Activated CD8-positive, alpha-beta T cell treated with anti-CD3 and anti-CD28 coated beads, Interleukin-2, amount 10 ng/mL, durations not matched to agents 7 days and 5 days (primary cell): ENCODE measurements at places on chromosomes 3 and 15.

GRCh38 chr15:40878785-40879184 lies 4.8 kb upstream of the RHOV start:
- peaks cover 16% of the 10 kb centered on the region for H3K4me1 ChIP-seq
- no peak overlapping the region for H3K4me3 ChIP-seq
- no peaks in the 10 kb centered on the region for H3K36me3 ChIP-seq
- H3K27ac ChIP-seq = no peak overlapping the region

- DNase-seq = no peak
- H3K27me3 ChIP-seq = no peaks in the 10 kb centered on the region
- H3K27ac ChIP-seq = no peak overlapping the region
- no peak overlapping the region for H3K4me3 ChIP-seq
- peaks cover 19% of the 10 kb centered on the region for H3K4me1 ChIP-seq
Observed at GRCh38 chr3:119305286-119305685, 11.1 kb downstream of the ARHGAP31 start.

GRCh38 chr3:29440413-29441305 lies 159.8 kb downstream of the RBMS3 start:
- H3K4me1 ChIP-seq = peaks cover 3% of the 10 kb centered on the region
- no peak for DNase-seq
- no peak overlapping the region for H3K4me3 ChIP-seq
- no peak overlapping the region for H3K27ac ChIP-seq

- H3K36me3 ChIP-seq = no peaks in the 10 kb centered on the region
- no peaks in the 10 kb centered on the region for H3K27me3 ChIP-seq
- H3K4me1 ChIP-seq = no peaks in the 10 kb centered on the region
- H3K27ac ChIP-seq = no peak overlapping the region
- no peak overlapping the region for H3K4me3 ChIP-seq
Observed at GRCh38 chr3:77939726-77940125, 899.8 kb downstream of the ROBO2 start.

- no peaks in the 10 kb centered on the region for H3K36me3 ChIP-seq
- H3K4me1 ChIP-seq = no peaks in the 10 kb centered on the region
Observed at GRCh38 chr3:29070959-29071634, 209.8 kb upstream of the RBMS3 start.

DNA sequence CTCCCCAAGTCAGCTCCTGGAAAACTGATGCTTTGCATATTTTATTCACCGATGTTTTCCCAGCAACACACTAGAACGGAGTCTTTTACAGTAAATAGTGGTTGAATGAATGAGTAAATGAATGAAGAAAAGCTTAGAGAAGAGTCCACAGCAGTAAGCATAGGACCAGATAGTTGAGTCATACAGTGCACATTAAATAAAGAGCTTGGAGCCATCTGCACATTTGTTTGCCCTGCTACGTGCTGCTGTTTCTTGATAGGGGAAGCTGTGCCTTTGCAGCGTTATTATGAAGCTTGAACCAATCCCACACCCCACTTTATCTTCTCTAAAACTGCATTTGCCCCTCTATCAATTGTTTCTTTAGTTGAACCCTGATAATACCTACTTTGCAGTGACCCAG lies 1.2 kb downstream of the FAM98B start:
- peaks cover 33% of the 10 kb centered on the region for H3K4me1 ChIP-seq
- no peak for DNase-seq
- peak overlapping the region; percentile 92 for H3K27ac ChIP-seq
- H3K36me3 ChIP-seq = no peaks in the 10 kb centered on the region

DNA sequence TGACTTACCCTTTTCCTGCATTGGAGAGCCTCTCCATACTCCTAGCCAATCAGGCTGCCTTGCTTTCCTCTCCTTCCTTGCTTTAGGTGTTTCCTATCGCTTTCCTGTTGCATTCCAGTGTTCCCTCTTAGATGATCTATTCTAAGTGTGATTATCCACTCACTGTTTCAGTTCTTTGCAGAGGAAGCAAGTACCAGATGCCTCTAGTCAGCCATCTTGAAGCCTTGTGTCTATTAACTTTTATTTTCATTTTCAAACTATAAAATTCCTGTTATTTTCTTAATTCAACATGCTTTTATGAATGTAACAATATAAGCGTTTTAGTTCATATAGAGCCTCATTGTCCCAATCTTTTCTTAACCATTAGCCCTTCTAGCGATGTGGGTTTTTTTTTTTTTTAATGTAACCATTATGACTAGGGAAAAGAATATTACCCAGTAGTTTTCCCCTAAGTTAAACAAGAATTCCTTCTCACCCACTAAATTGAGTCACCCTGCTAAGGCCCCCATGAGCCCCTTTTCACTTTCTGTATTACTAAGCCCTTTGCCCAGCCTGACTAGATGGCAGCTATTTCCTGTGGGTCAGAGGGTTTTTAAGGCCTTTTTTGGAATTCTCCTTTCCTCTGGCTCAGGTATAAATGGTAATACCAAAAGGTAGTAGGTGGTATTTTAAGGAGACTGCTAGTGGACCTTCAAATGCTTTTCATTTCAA lies 229.4 kb upstream of the CTNNB1 start:
- peaks cover 5% of the 10 kb centered on the region for H3K27me3 ChIP-seq
- no peak overlapping the region for H3K4me3 ChIP-seq
- no peak for DNase-seq
- no peak overlapping the region for H3K27ac ChIP-seq
- H3K4me1 ChIP-seq = peaks cover 48% of the 10 kb centered on the region
- no peaks in the 10 kb centered on the region for H3K36me3 ChIP-seq

GRCh38 chr15:85030301-85030929 lies 48.8 kb downstream of the PDE8A start:
- H3K36me3 ChIP-seq = no peaks in the 10 kb centered on the region
- H3K27me3 ChIP-seq = no peaks in the 10 kb centered on the region
- H3K4me1 ChIP-seq = peaks cover 52% of the 10 kb centered on the region
- no peak for DNase-seq
- peak overlapping the region; percentile 43 for H3K27ac ChIP-seq
- no peak overlapping the region for H3K4me3 ChIP-seq

GRCh38 chr3:183491923-183492848 lies 63.3 kb downstream of the KLHL6 start:
- DNase-seq = no peak
- H3K27ac ChIP-seq = no peak overlapping the region
- no peak overlapping the region for H3K4me3 ChIP-seq
- peaks cover 3% of the 10 kb centered on the region for H3K4me1 ChIP-seq

- no peak overlapping the region for H3K4me3 ChIP-seq
- DNase-seq = no peak
- H3K36me3 ChIP-seq = no peaks in the 10 kb centered on the region
- H3K4me1 ChIP-seq = no peaks in the 10 kb centered on the region
- H3K27ac ChIP-seq = no peak overlapping the region
Observed at GRCh38 chr3:148079370-148079769, 618.3 kb upstream of the AGTR1 start.

GRCh38 chr3:134214239-134214638 lies 36.4 kb downstream of the RYK start:
- no peak overlapping the region for H3K4me3 ChIP-seq
- no peak overlapping the region for H3K27ac ChIP-seq
- no peaks in the 10 kb centered on the region for H3K27me3 ChIP-seq
- no peaks in the 10 kb centered on the region for H3K36me3 ChIP-seq
- peaks cover 10% of the 10 kb centered on the region for H3K4me1 ChIP-seq
- no peak for DNase-seq

GRCh38 chr15:70486451-70487386 lies 276.6 kb downstream of the UACA start:
- peaks cover 48% of the 10 kb centered on the region for H3K27me3 ChIP-seq
- peak overlapping the region; percentile 80 for H3K27ac ChIP-seq
- peaks cover 11% of the 10 kb centered on the region for H3K36me3 ChIP-seq
- DNase-seq = peak; percentile 87

DNA sequence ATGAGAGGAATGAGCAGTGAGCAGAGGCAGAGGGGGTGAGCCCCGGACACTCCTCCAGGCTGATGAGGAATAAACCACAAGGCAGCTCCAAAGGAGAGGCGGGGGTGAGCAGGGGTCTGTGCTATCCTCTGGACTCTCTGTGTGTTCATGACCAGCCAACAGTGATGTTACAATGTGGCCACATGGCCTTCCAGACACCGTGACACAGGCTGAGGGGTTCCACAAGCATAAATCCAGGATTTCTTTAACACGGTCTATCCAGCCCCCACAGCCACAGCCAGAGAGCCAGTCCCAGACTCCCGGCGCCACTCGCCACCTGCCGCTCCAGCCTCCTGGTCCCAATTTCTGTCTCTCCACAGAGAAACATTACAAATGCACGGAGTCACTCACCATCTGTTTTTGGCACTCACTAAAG lies 24.4 kb downstream of the XXYLT1 start:
- no peak overlapping the region for H3K4me3 ChIP-seq
- DNase-seq = no peak
- H3K27ac ChIP-seq = no peak overlapping the region
- H3K36me3 ChIP-seq = no peaks in the 10 kb centered on the region
- peaks cover 15% of the 10 kb centered on the region for H3K4me1 ChIP-seq

- H3K27me3 ChIP-seq = peaks cover 82% of the 10 kb centered on the region
- no peak within 1 kb of the TSS for H3K27ac ChIP-seq
- no peak for DNase-seq
- H3K36me3 ChIP-seq = peaks cover 4% of the 10 kb centered on the region
- H3K4me1 ChIP-seq = peaks cover 34% of the 10 kb centered on the region
- peak within 1 kb of the TSS; percentile 49 for H3K4me3 ChIP-seq
Observed at GRCh38 chr3:138946663-138947494, at the start of the genes FOXL2 and FOXL2NB. Gene FOXL2, minus strand, starts transcription at chr3:138947137. Its CDS starts 415 bp downstream, at chr3:138946722. Gene FOXL2NB, plus strand, starts transcription at chr3:138947217. Its CDS starts 148 bp downstream, at chr3:138947365.

GRCh38 chr3:176987901-176988650 lies 209.2 kb downstream of the TBL1XR1 start:
- no peaks in the 10 kb centered on the region for H3K4me1 ChIP-seq
- no peak for DNase-seq
- H3K27me3 ChIP-seq = no peaks in the 10 kb centered on the region
- no peaks in the 10 kb centered on the region for H3K36me3 ChIP-seq
- H3K27ac ChIP-seq = no peak overlapping the region

- H3K4me1 ChIP-seq = no peaks in the 10 kb centered on the region
- no peak for DNase-seq
- H3K4me3 ChIP-seq = no peak overlapping the region
- H3K27ac ChIP-seq = no peak overlapping the region
Observed at GRCh38 chr3:96192966-96193550, 621.3 kb upstream of the EPHA6 start.

GRCh38 chr3:71305231-71306206 lies 278.0 kb downstream of the FOXP1 start:
- no peaks in the 10 kb centered on the region for H3K27me3 ChIP-seq
- peak overlapping the region; percentile 92 for H3K27ac ChIP-seq
- peaks cover 80% of the 10 kb centered on the region for H3K4me1 ChIP-seq

GRCh38 chr15:82890338-82890994 lies 62.1 kb downstream of the HOMER2 start:
- peaks cover 2% of the 10 kb centered on the region for H3K27me3 ChIP-seq
- H3K4me3 ChIP-seq = no peak overlapping the region
- H3K4me1 ChIP-seq = no peaks in the 10 kb centered on the region
- peak overlapping the region; percentile 49 for H3K27ac ChIP-seq
- no peak for DNase-seq

DNA sequence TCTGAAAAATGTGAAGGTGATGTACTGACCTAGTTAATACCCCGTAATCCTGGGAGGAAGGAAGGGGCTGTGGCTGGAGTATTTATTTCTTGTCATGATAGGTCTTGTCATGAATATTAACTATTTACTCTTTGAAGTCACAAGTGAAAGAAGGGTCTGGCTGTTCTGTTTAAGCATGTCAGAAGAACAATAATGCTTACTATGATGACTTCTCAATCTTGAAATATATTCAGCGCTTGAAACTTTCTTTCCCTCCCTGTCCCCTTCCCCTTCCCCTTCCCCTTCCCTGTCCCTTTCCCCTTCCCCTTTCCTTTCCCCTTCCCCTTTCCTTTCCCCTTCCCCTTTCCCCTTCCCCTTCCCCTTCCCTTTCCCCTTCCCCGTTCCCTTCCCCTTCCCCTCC lies 153.9 kb downstream of the PPM1L start:
- H3K4me3 ChIP-seq = no peak overlapping the region
- peaks cover 5% of the 10 kb centered on the region for H3K27me3 ChIP-seq
- H3K27ac ChIP-seq = no peak overlapping the region

GRCh38 chr3:30203301-30203700 lies 403.1 kb upstream of the TGFBR2 start:
- no peaks in the 10 kb centered on the region for H3K36me3 ChIP-seq
- no peak overlapping the region for H3K4me3 ChIP-seq
- peaks cover 7% of the 10 kb centered on the region for H3K4me1 ChIP-seq
- DNase-seq = no peak
- H3K27me3 ChIP-seq = no peaks in the 10 kb centered on the region

DNA sequence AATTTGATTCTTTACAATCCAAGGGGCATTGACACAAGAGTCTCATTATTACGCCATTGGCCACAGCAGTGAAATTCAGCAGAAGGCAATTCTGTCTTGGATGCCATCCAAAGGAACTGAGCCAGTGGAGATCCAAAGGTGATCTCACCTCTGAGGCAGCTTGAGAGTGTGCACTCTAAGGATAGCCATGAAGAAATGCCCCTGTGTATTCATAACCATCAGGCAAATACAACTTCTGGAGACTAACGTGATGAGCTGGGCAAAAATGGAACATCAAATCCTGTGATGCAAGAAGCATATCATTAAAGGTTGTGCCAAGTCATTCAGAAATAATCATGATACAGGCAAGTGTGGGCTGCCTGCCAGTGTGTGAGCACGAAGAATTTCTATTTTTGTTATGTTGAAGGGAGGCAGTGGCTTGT lies 41.4 kb downstream of the ROBO2 start:
- H3K36me3 ChIP-seq = no peaks in the 10 kb centered on the region
- H3K4me1 ChIP-seq = no peaks in the 10 kb centered on the region
- no peak overlapping the region for H3K4me3 ChIP-seq
- DNase-seq = no peak
- no peak overlapping the region for H3K27ac ChIP-seq
- H3K27me3 ChIP-seq = no peaks in the 10 kb centered on the region

DNA sequence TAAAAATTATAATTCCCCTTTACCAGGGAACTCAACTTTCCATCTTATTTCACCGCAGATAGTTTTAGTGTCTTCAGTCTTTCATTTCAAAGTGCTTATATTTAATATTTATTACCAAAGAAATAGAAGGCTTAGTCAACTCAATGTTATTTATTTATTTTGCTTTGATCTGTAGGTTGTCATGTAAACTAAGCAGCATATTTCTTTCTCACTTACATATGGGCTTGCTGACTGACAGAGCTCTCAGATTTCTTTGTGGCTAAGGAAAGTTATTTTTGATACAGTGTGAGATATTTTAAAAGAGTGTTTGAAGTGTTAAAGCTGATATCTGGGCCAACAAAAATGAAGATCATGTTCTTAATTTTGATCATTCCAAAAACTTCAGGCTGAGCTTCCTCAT lies 331.4 kb downstream of the ROBO1 start:
- no peaks in the 10 kb centered on the region for H3K27me3 ChIP-seq
- DNase-seq = no peak
- no peaks in the 10 kb centered on the region for H3K4me1 ChIP-seq
- H3K4me3 ChIP-seq = no peak overlapping the region

DNA sequence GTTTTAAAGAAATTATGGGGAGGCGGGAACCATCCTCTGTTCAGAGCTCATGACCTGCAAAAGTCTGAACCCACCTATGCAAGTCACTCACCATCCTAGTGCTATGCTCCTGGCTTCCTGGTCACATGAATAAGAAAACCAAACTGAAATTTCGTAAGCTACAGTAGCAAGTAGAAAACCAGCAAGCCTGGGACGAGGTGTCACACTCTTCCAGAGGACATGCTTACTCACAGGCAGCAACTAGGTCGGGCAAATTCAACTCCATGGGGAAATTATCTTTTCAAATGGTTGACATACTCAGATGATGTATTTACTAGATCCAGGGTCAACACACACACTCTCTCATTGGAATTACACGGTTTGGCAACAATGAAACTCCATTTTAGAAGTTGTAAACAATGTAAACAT lies 31.3 kb downstream of the LDHAL6B start:
- H3K4me1 ChIP-seq = peaks cover 14% of the 10 kb centered on the region
- no peak for DNase-seq
- peaks cover 4% of the 10 kb centered on the region for H3K27me3 ChIP-seq
